T-helper 1 cell treated with Interleukin-12 subunit alpha and Interleukin-12 subunit beta and Interleukin-4 antibody, amounts not matched to agents 30 ng/mL and 1 ng/mL, for 36 hours (primary cell): ENCODE measurements at places on chromosomes 2 and 18. TPM values are rescaled to one million over a fixed set of nuclear protein-coding genes. Genes with fewer than 3 reads are reported as not detected.

Gene SPRED2
- total RNA-seq, result 6.0 and 6.1 TPM in 2 replicates

Gene DNAJC5G
- total RNA-seq, result not detected in 2 replicates

Gene TSGA10
- total RNA-seq, result 5.0 and 5.9 TPM in 2 replicates

Gene B3GNT7
- not detected in 2 replicates for total RNA-seq

Gene UGT1A1
- not detected in 2 replicates for total RNA-seq

Gene SIGLEC15
- total RNA-seq, result not detected in 2 replicates

Gene TUBA4B
- total RNA-seq, result 0.17 TPM in 1 of 2 replicates, not detected in the other

Gene SAP130
- 32.1 and 32.9 TPM in 2 replicates for total RNA-seq

Gene FARP2
- total RNA-seq, result 20.5 and 21.5 TPM in 2 replicates

Gene AMER3
- total RNA-seq, result not detected in 2 replicates

Gene CMPK2
- total RNA-seq, result 52.8 and 57.7 TPM in 2 replicates

Gene LYPD1
- not detected in 2 replicates for total RNA-seq

Gene NPHP1
- 0.12 and 0.15 TPM in 2 replicates for total RNA-seq

Gene NAT8
- not detected in 2 replicates for total RNA-seq

Gene NYAP2
- not detected in 2 replicates for total RNA-seq

Gene LRP2
- 0.07 TPM in 1 of 2 replicates, not detected in the other for total RNA-seq

Gene GAREM1
- 0.02 and 0.15 TPM in 2 replicates for total RNA-seq

Gene PHOSPHO2
- 2.1 and 3.0 TPM in 2 replicates for total RNA-seq

Gene C2orf72
- 0.10 TPM in 1 of 2 replicates, not detected in the other for total RNA-seq

Gene VWC2L
- not detected in 2 replicates for total RNA-seq

Gene CLEC4F
- total RNA-seq, result 0.12 and 0.27 TPM in 2 replicates

Gene REG3A
- not detected in 2 replicates for total RNA-seq

Gene PDE11A
- not detected in 2 replicates for total RNA-seq

Gene CHRNG
- total RNA-seq, result not detected in 2 replicates

Gene RFTN2
- not detected in 2 replicates for total RNA-seq

Gene TLX2
- 1.2 and 1.6 TPM in 2 replicates for total RNA-seq

Gene ATP6V1B1
- not detected in 2 replicates for total RNA-seq

Gene NFU1
- total RNA-seq, result 17.2 and 17.9 TPM in 2 replicates

Gene UGT1A8
- not detected in 2 replicates for total RNA-seq

Gene IRS1
- total RNA-seq, result 6.3 TPM in 2 replicates

Gene LRRTM4
- total RNA-seq, result not detected in 2 replicates

Gene STAT4
- total RNA-seq, result 89.9 and 95.0 TPM in 2 replicates

Gene VSNL1
- total RNA-seq, result not detected in 2 replicates

Gene ZNF638
- 99.9 and 104 TPM in 2 replicates for total RNA-seq

Gene OTOS
- not detected in 2 replicates for total RNA-seq

Gene SLC5A7
- not detected in 2 replicates for total RNA-seq

Gene DCC
- total RNA-seq, result not detected in 2 replicates

Gene DPYSL5
- total RNA-seq, result 0.05 and 0.10 TPM in 2 replicates

Gene ANKRD62
- not detected in 2 replicates for total RNA-seq

Gene KLHL14
- total RNA-seq, result not detected in 2 replicates

Gene PLGLB2
- total RNA-seq, result 5.7 and 6.3 TPM in 2 replicates

Gene TUBA3D
- not detected in 2 replicates for total RNA-seq

Gene FIGLA
- total RNA-seq, result not detected in 2 replicates

Gene CAPN14
- total RNA-seq, result 0.44 and 0.68 TPM in 2 replicates

Gene GPR35
- 13.5 and 16.6 TPM in 2 replicates for total RNA-seq

Gene PPP1R1C
- not detected in 2 replicates for total RNA-seq

Gene THSD7B
- total RNA-seq, result not detected in 2 replicates

Gene SOCS6
- 3.0 and 3.1 TPM in 2 replicates for total RNA-seq

Gene LINC00305
- not detected in 2 replicates for total RNA-seq

Gene MDH1B
- 0.15 TPM in 1 of 2 replicates, not detected in the other for total RNA-seq

Gene SMIM21
- not detected in 2 replicates for total RNA-seq

Gene PAX8
- 0.59 and 0.66 TPM in 2 replicates for total RNA-seq

Gene MPPE1
- total RNA-seq, result 56.6 and 57.9 TPM in 2 replicates

Gene ADAM23
- 0.10 TPM in 1 of 2 replicates, not detected in the other for total RNA-seq

Gene KCNG2
- total RNA-seq, result not detected in 2 replicates

Gene MC4R
- not detected in 2 replicates for total RNA-seq

Gene RBM44
- 0.63 and 1.1 TPM in 2 replicates for total RNA-seq

Gene HNMT
- not detected in 2 replicates for total RNA-seq

Gene ALPI
- not detected in 2 replicates for total RNA-seq
